ENCODE measurements at places on chromosomes 1 and 21. TPM values are rescaled to one million over a fixed set of nuclear protein-coding genes. Genes with fewer than 3 reads are reported as not detected.

- no peak for DNase-seq
These were observed 106.3 kb downstream of the TGFB2 start for GRCh38 chr1:218451415-218451814.

DNA sequence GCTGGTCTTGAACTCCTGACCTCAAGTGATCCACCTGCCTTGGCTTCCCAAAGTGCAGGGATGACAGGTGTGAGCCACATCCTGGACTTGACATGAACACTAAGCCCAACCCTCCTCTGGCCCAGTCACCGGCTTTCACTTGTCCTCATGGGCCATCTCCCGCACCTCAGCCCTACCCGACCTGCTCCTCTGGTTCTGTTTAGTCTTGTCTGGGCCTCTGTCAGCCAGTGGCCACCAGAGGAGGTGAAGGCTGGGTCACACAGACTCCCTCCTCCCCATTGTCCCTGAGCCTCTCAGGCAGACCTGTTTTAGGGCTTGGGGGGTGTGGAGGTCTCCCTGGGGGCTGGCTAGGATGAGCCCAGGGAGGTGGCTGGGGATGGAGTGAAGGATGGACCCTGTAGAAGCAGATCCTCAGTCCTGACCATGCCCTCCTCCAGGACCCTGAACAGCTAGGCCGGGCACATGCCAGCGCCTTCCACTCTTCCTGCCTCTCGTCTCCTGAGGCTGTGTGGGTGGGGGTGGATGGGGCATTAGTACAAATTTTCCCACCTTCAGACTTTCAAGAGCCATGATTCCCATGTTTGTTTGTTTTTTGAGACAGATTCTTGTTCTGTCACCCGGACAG, 26.1 kb upstream of the UMODL1 start:
- peak; percentile 19 for DNase-seq

- no peak for DNase-seq
These were observed 17.9 kb upstream of the ZNF281 start for GRCh38 chr1:200427744-200428143.

GRCh38 chr1:199862047-199862446, 165.5 kb upstream of the NR5A2 start:
- DNase-seq = no peak

DNA sequence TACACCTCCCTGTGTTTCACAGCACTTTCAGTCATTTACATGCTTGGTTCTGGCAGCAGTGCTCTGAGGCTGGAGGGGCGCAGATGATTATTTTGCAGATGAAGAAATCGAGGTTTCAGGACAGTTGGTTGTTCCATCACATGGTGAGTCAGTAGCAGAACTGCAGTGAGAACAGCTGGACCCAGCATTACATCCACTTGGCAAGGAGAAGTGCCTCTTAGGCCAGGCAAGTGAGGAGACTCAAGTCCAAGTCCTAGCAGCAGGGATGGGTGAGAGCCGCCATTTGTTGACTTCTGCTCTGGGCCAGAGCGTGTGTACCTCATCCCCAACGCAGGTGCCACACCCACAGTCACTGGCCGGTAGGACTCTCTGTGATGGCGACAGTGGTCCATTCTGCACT, 26.8 kb upstream of the EPHA8 start:
- no peak for DNase-seq

- no peak for DNase-seq
These were observed 51.7 kb upstream of the ACADM start for GRCh38 chr1:75672528-75673393.

DNA sequence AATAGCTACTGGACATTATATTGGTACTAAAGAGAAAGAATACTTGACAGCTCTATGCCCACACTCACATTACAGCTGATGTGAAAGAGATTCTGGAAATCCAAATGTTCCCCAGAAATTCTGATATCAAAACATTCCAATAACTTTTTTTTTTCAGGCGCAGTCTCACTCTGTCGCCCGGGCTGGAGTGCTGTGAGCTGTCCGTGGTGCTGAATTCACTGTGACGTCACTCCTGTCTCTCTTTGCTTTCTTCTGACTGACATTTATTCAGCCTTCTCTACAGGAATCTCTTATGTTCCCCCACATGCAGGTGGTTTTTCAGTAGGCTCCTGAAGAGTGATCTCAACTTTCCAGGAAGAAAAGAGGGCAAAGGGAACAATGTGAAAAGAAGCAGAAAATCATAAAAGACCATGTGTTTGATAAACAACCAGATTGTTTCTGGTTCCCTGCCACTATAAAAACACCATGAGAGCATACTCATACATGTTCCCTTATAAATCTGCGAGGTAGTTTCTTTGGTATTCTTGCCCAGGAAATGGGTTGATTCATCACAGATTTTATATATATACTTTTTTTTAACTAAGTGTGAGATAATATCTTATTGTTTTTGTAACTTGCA, 6.2 kb downstream of the S100A7A start:
- DNase-seq = peak; percentile 42

RHEX gene
- total RNA-seq = not detected

TESK2 gene
- 3.6 TPM for total RNA-seq

MYOC gene
- not detected for total RNA-seq

AMIGO1 gene
- 4.0 TPM for total RNA-seq

Measured in CD8-positive, alpha-beta memory T cell (primary cell).